Naive B cell (primary cell): ENCODE measurements at places on chromosomes 4 and X. TPM values are rescaled to one million over a fixed set of nuclear protein-coding genes. Genes with fewer than 3 reads are reported as not detected.

GPR50 gene
- polyA plus RNA-seq, result not detected

DNA sequence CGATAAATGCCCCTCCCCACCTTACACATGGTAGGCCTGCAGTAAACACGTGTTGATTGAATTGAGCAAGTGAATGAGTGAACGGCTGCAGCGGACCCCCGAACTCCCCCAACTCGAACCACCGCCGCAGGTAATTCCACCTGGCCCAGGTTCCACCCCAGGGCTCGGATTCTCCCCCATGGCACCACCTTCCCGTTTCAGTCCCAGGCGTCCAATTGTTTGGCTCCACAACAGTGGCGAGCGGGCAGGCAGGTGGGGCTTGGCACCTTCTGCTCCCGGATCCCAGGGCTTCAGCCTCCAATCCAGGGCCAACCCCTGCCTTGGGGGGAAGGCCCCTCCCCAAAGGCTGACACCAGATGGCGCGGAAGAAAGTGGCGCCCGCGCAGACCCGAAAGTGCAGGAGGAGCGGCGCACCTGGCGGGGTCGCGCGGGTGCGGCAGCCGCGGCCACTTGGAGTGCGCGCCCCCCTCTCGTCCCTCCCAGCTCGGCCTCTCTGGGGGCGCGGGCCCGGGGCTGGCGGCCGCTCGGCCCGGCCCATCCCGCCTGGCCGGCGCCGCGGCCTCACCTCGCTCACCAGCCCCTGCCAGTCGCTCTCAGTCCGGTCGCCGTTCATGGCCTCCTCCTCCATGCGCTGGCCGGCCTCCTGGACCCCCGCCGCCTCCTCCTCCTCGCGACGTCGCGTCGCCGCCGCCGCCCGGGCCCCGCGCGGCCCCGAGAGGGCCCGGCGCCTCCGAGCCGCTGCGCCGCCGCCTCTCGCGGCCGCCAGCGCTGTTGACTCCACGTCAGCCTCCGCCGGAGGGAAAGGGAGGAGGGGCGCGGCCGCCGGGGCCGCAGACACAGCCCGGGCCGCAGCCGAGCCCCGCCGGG, at the start of gene CCDC149:
Gene CCDC149, minus strand, starts transcription at position 791 of the 867 bp plus-strand sequence. Its CDS starts 178 bp downstream, at position 613.
- DNase-seq, result no peak

- no peak for DNase-seq
These were observed 1.0 kb upstream of the ANKRD17 start for GRCh38 chr4:73259571-73260090.

- no peak for DNase-seq
These were observed 88.8 kb upstream of the FAM9B start for GRCh38 chrX:9122519-9123245.

DNA sequence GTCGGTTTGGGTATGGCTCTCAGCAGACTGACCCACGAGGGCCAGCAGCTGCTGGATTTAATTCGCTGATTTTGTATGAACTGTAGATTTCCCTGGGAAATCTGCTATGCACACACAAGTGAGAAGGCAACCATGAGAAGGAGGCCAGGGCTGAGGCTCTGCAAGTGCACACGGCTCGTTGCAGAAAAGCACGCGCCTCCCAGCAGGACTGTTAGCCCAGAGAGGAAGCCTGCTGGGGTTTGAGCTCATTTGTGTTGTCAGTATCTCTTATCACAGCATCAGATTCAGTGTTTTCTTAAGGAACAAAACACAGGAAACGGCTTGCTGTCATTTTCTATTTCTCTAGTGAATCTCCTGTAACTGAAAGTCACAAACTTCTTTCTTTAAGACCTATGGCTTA, 296.2 kb upstream of the FAT1 start:
- no peak for DNase-seq

DNA sequence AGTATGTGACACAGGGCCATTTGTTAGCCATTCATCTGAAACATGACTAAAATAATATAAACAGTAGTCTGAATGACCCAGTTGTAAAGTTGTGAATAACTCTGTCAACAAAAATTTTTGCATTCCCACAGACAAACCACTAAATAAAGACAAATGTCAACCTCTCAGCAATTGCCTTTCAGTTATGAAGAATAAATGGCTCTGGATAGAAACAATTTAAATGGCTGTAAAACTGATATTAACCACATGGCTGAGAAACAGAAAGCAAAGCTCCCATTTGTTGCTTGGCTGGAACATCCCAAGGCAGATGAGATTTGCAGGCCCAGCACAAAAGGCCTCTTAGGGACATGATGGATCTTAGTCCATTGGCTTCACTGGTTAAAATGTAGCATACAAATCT, 296.3 kb downstream of the GALNTL6 start:
- no peak for DNase-seq

- peak; percentile 2 for DNase-seq
These were observed 46.4 kb downstream of the PAGE2 start for GRCh38 chrX:55135171-55135570.
